ENCODE measurements at places on chromosomes 12 and 14. TPM values are rescaled to one million over a fixed set of nuclear protein-coding genes. Genes with fewer than 3 reads are reported as not detected.

The TMEM179 gene
- total RNA-seq: not detected

The CLEC9A gene
- not detected for total RNA-seq

The NPC2 gene
- 238 TPM for total RNA-seq

The PROX2 gene
- total RNA-seq: not detected

The PA2G4 gene
- 283 TPM for total RNA-seq

The STON2 gene
- 1.1 TPM for total RNA-seq

The ANO2 gene
- total RNA-seq: 0.05 TPM

The FOXM1 gene
- 90.6 TPM for total RNA-seq

The INSM2 gene
- 0.05 TPM for total RNA-seq

The MYH6 gene
- total RNA-seq: 0.03 TPM

The IKZF4 gene
- total RNA-seq: 1.7 TPM

The PLCZ1 gene
- total RNA-seq: not detected

The CNPY2 gene
- 162 TPM for total RNA-seq

The SLCO1C1 gene
- total RNA-seq: not detected

The PPP1R1A gene
- 0.24 TPM for total RNA-seq

All from A549 treated with GW870086 at 1 μM for 4 hours (cell line).